ENCODE measurements at places on chromosomes 4 and X.

GRCh38 chr4:23770011-23770410, 119.8 kb downstream of the PPARGC1A start:
- DNase-seq, result no peak

DNA sequence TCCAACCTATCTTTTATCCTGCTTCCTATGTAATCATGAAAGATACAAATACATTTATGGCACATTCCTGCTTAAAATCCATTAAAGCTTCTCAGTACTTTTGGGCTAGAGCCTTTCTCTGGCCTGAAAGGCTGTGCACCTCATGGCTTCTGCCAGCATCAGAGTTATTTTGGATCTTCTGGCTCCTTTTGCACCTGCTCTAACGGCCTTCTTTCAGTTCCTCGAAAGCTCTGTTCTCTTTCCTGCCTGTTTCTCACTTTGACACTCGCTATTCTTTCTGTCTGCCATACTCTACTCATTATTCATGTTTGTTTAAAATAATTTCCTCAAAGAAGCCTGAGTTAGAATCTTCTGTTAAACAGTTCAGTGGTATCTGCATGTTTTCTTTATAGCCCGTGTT, 86.0 kb downstream of the LRP2BP start:
- DNase-seq, result no peak

DNA sequence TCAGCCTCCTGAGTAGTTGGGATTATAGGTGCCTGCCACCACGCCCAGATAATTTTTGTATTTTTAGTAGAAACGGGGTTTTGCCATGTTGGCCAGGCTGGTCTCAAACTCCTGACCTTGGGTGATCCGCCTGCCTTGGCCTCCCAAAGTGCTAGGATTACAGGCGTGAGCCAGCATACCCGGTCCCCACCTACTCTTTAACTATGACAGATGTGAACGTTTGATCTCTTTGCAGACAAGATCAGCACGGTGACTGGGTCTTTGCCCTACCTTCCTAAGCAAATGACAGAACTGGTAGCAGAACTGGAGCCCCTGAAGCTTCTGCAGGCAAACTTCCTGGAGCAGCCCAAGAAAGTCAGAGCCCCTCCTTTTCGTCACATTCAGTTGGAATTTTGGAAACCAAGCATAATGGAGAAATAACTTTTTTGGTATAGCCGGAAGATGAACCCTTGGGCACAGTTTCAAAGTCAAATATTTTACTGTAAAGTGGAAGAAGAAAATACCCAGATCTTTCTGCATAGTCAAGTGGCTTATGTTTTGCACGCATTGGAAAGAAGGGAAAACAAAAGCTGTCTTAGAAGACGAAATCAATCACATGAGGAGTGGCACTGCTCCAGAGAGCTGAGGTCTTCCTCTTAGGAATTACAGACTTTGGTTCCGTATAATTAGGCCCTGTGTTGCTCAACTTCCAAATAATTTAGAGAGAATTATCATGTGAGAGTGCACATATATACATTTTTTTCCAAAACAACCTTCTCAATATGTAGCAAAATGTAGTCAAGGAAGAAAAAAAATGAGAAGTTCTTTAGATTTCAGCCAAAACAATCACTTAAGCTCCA, 90.6 kb downstream of the SORBS2 start:
- DNase-seq, result no peak

DNA sequence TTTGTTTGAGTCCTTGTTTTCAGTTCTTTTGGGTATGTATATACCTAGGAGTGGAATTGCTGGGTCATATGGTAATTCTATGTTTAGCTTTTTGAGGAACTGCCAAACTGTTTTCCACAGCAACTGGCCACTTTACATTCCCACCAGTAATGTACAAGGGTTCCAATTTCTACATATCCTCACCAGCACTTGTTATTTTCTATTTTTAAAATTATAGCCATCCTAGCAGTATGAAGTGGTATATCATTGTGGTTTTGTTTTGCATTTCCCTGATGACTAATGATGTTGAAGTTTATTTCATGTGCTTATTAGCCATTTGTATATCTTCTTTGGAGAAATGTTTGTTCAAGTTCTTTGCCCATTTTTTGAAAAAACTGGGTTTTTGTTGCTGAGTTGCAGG, 39.6 kb downstream of the TMEM164 start:
- no peak for DNase-seq

DNA sequence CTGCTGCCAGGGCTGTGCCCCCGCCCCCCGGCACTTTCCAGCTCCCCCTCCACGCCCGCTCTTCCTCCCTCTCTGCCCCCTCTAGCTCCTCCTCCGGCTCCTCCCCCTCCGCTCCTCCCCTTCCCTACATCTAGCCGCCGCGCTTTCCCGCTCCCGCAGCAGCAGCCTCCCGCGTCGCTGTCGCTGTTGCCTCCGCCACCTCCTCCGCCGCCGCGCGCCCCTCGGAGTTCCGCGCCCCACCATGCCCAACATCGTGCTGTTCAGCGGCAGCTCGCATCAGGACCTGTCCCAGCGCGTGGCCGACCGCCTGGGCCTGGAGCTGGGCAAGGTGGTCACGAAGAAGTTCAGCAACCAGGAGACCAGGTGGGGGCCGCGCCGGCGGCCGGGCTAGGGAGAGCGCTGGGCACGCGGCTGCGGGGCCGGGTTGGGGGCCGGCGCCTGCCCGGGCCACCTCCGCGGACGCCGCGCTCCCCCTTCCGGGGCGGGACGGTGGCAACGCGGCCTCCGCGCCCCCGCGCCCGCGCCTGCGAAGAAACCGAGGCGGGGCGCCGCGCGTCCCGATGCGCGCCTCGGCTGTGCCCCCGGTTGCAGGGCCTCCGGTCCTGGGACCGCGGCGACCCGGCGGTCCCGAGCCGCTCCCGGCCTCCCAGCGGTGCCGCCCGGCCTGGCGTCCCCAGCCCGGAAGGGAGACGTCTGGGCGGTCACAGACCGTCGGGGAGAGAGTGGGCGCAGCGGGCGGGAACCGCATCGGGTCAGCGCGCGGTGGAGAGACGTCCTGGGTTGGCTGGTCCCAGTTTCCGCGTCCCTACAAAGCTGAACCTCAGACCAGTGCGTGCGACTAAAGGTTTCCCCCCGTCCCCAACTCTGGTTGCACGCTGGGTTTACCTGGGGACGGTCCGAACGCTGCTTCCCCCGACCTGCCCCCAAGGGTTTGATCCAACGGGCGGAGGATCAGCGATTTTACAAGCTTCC, at the start of gene PRPS2:
TSS of gene PRPS2 (plus strand) at position 156 of the 972 bp plus-strand sequence. CDS start at position 242, 86 bp downstream.
- peak; percentile 12 for DNase-seq

- DNase-seq, result no peak
Observed at GRCh38 chrX:111086591-111087006, 9.4 kb upstream of the PAK3 start.

GRCh38 chrX:63764946-63765345, 20.1 kb downstream of the ARHGEF9 start:
- peak; percentile 0 for DNase-seq

- DNase-seq, result no peak
Observed at GRCh38 chr4:185054272-185054671, 36.0 kb downstream of the HELT start.

GRCh38 chr4:148023512-148024181, 291.8 kb downstream of the ARHGAP10 start:
- no peak for DNase-seq

GRCh38 chrX:73830489-73831414, 267.8 kb downstream of the CHIC1 start:
- DNase-seq, result no peak

DNA sequence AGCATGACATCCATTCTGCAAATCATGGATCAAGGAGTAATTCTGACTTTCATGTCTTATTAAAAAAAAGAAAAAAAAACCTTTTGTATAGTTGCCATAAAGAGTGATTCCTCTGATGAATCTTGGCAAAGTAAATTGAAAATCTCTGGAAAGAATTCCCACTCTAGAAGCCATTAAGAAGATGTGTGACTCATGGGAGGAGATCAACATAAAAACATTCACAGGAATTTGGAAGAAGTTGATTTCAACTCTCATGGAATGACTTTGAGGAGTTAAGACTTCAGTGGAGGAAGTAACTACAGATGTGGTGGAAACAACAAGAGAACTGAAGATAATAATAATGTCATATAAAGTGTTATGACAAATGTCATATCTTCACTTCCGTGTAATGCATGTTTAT, 204.2 kb downstream of the PABPC4L start:
- no peak for DNase-seq

DNA sequence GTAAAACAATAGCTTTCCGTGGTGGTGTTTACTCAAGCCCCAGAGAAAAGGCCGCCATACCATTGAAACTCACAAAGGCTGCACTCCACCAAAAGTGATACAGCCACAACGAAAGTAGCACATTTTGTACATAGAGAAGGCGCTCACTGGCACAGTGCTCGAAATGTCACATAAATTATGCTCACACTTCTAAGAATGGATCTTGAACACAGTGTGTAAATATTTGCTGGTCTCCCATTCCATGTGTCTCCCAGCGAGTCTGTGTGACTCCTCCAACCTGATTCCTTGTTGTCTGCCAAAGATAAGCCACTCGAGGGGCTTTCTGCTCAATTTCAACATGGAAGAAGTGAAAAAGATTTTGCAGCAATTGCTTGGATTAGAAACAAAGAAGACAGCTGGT, 234.0 kb upstream of the VCX3A start:
- no peak for DNase-seq

DNA sequence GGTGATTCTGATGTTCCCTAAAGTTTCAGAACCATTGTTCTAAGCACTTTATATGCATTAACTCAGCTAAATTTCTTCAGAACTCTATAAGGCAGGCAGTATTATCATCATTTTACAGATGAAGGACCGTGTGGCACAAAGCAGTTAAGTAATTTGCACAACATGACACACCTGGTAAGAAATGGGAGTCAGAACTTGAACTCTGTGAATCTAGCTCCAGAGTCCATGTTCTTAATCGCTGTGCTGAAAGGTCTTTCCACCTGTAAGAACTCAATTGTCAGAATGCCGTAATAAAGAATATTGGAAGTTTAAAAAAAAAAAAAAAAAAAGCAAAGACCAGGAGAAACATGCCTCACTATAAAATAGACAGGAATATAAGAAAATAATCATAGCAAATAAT, 9.2 kb downstream of the HUWE1 start:
- no peak for DNase-seq

DNA sequence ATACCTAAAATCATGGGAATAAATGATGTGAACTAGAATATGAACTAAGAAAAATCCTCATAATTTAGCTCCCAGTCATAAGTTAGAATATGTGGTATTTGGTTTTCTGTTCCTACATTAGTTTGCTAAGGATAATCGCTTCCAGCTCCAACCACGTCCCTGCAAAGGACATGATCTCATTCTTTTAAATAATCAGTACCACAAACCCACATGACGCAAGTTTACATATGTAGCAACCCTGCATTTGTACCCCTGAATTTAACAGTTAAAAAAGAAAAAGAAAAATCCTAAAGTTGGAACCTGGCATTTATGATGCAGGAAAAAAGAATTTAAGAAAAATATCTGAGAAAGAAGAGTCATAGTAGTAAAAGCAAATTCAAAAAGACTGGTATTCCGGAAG, 13.3 kb downstream of the UBA6 start:
- DNase-seq, result no peak
